ENCODE measurements at places on chromosomes 6 and 20.

DNA sequence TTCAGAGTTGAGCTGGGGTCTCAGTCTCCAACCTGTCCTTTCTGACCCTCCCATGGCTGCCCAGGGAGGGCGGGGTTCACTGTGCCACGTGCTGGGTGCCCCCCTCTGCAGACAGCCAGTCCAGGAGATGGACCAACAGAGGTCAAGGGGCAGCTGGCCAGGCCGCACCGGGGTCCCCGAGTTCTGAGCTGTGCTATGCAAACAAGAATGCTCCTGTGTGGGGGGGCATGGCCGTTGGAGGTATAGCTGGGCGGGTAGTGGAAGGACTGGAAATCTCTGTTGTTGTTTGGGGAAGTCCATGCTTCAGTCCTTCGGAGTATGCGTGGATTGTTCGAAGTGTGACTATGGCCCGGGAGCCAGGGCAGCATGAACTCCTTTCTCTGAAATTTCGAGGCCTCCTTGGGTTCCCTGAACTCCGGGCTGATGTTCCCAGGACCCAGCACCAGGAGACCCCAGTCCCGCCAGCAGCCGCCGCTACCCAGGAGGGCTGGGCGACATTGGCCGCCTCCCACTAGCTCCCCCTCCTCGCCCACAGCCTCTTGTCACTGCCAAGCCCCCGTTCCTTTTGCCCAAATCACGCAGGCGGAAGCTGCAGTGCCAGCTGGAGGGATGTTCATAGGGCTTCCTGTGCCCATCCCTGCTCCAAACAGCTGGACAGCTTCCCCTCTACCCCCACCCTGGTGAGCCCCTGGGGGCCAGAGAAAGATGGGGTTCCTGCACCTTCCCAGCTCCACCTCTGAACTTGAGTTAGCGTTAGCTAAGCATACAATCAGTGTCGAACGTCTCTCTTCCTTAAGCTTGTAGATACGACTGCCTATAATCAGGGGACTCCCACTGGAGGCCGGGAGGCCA lies 126.6 kb downstream of the TAF4 start:
- no peak for DNase-seq

DNA sequence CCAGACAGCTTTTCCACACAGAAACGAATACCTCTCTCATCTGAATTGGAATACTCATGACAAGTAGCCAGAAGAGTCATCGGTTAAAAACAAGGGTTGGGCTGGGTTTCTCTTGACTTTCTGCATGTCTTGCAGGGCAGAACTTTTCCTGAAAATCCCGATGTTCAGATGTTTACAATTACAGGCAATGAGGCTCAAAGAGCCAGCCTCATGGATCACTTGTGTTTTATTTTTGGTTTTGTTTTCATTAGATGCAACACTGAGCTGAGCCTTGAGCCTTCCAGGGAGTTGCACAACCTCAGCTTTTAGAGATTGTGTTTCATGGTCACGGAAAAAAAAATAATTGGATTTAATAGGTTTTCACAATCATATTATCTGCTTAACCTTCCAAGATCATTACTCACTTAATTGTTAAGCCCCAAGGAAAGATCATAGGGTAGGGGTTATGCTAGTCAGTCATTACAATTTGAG lies 288.1 kb upstream of the PRDM1 start:
- no peak for DNase-seq

DNA sequence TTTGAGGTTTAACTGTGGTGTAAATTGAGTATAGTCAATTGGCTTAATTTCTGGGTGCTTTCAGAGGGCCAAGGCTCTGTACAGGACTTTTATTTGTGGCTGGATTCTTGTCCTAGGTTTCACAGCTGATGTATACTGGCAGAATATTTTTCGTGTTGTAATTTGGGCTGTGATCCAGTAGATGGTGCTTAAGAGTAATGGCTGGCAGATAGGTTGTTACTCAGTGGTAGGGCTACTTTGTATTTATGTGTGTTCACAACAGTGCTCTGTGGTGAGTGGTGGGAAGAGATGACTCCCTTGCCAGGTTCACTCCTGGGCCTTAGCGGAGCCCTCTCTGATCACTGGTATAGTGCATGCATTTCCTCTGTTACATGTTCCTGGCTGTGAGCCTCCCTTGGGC lies 34.5 kb upstream of the FERMT1 start:
- no peak for DNase-seq

GRCh38 chr6:137873273-137873762 lies 6.3 kb downstream of the TNFAIP3 start:
- no peak for DNase-seq

GRCh38 chr20:31593221-31594001 lies 11.7 kb upstream of the ID1 start:
- DNase-seq, result no peak

DNA sequence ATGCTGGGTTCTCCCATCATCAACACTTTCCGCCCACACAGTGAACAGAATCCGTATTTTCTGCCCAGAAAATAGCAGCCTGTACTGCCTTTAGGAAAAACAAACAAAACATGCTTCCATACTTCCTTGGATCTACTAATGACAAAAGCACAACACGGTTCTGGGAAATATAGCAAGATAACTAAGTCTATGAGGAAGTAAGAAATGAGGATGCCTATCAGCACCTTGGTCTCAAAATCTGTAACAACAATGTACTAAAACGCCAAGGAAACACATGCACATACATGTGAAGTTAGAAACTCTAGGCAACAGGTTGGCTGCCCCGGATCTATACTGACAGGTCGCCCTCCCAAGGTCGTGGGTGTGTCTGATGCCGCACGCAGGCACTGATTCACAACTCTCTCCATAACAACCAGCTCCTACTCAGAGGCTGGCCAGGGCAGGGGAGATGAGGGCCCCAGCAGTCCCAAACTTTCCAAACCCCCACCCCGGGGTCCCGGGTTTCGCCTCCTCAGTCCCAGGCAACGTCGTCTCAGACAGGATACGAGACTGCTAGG lies 710 bp downstream of the BTBD9 start:
- no peak for DNase-seq

DNA sequence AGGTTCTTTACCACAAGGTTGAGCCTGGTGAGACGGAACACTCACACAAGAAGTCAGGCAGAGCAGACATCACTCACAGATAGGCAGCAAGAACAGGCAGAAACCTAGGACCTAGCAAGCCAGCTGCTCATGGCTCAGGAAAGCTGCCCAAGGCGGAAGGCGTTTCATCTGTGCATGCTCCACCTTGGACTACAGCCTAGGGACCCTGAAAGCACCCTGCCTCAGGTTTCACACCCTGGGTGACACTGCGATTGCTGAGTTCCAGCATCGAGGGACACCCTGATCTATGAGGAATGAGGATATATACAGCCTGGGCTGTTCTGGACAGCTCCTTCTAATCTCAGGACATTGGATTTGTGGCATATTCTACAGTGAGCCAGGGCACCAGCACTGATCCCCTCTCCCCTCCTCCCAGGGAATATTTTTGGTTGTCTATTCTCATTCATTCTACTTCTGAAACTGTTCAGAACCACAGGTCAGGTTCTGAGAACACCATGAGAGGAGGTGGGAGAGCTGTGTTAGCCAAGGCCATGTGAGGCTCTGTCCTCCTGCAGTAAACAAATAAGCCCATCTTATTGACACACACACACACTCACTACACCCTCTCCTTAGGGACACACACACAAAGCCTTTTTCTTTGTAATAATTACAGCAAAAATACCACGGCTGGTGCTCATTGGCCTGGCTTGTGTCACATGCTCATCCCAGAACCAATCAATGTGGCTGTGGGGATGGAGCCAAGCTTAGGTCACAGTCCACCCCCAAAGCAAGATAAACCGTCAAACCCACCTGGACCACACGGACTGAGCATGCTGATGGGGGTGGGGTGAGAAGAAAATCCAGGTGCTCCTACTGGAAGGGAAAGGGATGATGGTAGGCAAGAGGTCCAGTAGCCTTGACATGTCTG lies 26.3 kb upstream of the PMEPA1 start:
- DNase-seq, result no peak

DNA sequence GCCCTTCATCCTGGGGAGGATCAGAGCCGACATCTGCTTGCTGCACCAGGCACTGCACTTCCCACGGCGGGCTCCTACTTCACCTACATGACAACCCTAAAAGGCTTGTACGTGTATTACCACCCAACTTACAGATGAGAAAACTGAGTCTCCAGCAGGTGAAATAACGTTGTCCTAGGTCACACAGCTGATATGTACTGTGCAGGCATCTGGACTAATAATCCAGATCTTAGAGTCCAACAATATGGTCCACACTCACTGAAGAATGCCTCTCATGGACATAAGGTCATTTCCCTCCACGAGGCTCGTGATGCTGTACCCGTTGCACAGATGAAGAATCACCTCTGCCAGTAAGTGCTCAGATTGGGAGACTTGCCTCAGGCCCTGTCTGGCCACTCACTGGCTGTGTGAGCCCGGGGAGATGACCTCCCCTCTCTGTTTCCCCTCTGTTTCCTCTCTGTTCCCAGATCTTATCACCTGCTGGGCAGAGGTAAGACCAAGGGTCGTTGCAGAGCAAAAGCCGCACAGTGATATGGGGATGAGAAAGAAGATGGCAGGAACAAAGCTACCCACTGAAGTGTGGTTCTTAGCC lies 32.1 kb downstream of the TGM2 start:
- no peak for DNase-seq

GRCh38 chr20:21632031-21632734 lies 73.3 kb upstream of the PAX1 start:
- DNase-seq, result no peak

DNA sequence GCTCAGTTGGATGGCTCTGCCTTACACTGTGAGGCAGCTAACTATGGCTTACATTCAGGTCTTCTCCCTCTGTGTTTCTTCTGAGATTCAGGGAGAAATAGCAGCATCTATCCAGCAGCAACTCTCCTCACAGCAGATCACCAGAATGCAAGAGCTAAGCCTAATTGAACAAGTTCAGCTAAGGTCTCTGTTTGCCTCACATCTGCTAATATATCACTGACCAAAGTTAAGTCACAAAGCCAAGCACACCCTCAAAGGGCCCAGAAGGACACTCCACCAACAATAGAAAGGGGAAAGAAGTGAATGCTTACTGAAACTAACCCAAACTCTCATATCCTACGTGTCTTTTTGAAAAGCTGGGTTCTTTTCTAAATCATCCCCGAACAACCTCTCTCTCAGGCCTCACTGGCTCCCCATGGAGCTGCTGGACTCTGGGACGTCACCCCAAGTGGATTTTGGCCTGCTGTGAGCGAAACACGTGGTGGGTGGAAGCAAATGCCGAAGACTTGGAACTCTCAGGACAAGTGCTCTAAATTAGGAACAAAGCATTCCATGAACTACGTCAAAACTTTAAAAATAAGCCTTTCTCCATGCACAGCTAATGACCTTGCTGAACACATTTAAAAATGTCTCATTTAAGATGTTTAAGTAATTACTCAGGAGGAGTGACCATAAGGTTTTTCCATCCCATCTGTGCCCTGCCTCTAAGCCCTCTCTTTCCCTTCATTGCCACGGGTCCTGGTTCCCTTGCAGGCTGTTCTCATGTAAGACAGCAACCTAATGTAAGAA lies 167.5 kb upstream of the PLCB4 start:
- no peak for DNase-seq

- no peak for DNase-seq
Measured at GRCh38 chr6:107337191-107337741, 122.1 kb downstream of the PDSS2 start.

GRCh38 chr6:137227871-137228302 lies 8.7 kb upstream of the IFNGR1 start:
- DNase-seq, result no peak
